Vagina (tissue), 2 donors: ENCODE measurements at places on chromosomes 2 and 18.

GRCh38 chr2:28355521-28356094 lies 37.0 kb upstream of the FOSL2 start:
- no peak for DNase-seq

DNA sequence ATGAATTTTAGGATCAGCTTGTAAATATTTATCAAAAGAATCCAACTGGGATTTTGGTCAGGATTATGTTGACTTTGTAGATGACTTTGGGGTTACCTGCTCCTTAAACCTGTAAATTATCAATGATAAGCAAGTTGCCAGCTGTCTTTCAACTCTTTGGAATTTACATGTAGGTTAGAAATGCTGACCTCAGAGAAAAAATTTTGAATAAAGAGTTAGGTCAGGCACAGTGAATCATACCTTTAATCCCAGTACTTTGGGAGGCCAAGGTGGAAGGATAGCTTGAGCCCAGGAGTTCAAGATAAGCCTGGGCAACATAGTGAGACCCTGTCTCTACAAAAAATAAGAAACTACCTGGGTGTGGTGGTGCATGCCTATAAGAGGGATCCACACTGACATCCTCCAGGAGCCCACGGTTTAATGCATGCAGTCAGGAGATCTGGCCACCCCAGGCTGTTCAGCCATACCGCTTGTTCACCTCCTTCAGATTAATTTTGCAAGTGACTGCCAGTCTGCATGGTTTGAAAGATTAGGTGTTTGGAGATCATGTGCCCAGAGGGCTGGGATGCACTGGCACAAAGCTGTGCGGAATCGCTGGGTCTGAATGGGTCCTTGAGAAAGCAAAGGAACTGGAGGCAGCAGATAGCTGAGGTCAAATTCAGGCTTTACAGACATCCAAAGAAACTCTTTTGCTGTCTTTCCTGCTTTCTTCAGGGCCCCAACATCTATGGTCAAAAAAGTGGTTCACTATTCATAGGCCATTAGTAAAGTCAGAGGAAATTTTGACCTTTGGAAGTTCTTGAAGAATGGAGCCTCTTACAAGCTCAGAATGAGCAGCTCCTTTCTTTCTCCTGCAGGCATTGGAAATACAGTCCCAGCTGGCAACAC lies 83.4 kb upstream of the TXNDC2 start:
- DNase-seq, result no peak

DNA sequence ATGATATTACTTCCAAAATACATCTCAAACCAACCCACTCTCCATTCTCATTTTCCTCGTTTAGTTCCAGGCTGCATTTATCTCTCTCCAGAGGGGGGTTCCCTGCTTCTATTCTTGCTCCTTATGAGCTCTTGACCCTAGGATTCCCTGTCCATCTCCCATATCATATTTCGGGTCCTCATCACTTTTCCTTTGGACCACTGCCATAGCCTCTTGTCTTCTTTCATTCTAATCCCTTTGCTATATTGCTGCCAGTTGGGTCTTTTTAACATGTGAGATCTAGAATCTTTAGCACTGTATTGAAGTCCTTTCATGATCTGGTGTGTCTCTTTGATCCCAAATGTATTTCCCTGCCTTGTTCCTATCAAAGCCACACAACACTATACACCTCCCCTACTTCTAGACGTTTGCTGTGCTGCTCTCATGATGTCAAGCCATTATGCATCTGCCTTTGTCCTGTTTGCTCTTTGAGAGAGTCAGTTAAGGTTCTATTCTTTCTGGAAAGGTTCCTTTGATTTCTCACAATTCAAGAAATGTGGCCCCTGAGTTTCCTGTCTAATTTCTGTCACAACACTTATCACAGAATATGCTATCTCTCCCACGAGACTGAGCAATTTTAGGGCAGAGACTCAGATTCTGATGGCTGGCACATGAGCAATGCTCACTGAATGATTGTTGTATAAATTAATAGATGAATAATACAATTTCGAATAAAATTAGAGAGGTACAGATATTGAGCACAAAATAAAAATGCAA lies 43.2 kb upstream of the SESTD1 start:
- no peak for DNase-seq

DNA sequence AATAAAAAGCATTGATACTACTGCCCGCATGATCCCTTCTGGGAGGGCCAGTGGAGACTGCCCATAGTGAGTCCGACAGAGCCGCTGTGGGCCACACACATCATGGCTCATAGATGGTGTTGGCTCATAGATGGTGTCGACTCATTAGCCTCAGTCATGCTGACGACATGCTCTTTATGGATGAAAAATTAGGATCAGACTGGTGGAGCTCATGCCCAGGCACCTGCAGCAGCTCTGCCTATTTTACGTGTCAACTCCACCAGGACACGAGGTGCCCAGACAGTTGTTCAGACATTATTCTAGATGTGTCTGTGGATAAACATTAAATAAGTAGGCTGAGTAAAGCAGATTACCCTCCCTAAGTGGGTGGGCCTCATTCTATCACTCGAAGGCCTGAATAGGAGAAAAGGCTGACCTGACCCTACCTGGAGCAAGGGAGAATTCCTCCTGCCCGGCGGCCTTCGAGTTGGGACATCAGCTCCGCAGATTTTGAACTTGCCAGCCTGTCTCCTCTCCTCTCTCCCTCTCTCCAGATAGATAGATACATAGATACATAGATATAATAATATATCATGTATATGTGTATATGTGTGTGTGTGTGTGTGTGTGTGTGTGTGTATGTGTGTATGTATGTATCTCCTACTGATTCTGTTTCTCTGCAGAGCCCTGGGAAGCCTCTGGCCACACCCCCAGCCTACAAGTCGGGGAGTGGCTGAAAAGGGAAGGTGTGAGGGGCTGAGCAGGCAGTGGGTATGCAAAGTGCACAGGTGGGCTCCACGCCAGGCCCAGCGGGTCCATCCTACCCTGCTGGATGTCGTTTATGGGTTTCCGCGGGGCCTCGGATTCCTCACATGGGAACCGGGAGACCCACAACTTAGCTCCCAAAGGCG lies 13.6 kb upstream of the TEX51 start:
- DNase-seq, result peak; percentile 72

GRCh38 chr2:226478109-226478809 lies 321.4 kb downstream of the IRS1 start:
- DNase-seq, result no peak

DNA sequence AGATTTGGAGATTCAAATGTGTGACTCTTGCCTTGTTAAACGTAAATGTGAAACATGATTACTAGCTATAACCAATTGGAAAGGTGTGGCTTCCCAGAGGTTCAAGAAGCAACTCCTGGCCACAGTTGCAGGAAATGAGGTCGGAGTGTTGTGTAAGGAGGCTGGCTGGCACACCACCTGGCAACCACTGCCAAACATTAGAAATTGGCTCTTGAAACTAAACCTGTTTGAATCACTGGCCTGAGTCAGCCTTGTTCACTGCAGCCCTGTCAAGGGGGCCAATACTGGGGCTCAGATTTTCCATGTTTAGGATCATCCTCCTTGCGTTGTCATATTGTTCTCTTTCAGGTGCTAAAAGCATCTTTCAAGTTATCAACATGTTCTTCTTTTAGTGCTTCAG lies 206.3 kb downstream of the ARL6IP6 start:
- no peak for DNase-seq

GRCh38 chr18:36628435-36629137 lies 200.2 kb downstream of the TPGS2 start:
- peak; percentile 56 for DNase-seq

DNA sequence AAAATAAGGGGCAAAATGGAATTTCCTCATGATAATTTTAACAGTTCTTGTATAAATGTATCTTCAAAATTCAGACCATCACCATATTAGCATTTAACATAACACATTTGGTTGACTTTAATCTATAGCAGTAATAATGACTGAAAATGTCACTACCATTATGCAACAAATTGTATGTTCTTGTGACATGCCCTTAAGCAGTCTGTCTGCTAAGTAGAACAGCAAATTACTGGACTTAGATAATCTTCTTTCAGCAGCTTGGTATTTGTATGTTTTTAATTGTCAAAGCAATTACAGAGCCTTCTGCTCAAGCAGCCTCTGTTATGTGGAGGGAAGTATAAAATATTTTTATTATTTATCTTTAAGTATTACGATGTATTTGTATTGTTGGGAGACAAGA lies 214.3 kb upstream of the NXPH2 start:
- DNase-seq, result no peak

DNA sequence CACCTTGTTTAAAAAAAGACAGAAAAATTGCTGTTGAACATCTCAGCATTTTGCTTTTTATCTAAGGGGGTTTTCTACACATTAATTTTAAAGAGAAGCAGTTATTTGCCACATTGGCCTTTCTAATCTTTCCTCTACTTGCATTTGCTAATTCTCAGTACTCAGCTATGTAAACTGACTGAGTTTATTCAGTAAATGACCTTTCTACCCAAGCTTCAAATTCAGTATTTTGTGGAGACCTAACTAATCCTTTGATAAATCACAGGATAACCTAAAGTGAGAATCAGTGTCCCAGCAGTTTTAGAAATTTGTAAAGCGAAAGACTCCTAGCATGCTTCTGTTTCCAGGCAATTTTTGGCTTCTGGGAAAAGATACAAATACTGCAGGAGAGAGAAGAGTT lies 288.4 kb downstream of the ASXL3 start:
- no peak for DNase-seq

GRCh38 chr2:176447616-176448015 lies 178.4 kb downstream of the MTX2 start:
- DNase-seq, result no peak

- no peak for DNase-seq
These were observed 68.8 kb upstream of the LYPD6B start for GRCh38 chr2:148969659-148970061.

DNA sequence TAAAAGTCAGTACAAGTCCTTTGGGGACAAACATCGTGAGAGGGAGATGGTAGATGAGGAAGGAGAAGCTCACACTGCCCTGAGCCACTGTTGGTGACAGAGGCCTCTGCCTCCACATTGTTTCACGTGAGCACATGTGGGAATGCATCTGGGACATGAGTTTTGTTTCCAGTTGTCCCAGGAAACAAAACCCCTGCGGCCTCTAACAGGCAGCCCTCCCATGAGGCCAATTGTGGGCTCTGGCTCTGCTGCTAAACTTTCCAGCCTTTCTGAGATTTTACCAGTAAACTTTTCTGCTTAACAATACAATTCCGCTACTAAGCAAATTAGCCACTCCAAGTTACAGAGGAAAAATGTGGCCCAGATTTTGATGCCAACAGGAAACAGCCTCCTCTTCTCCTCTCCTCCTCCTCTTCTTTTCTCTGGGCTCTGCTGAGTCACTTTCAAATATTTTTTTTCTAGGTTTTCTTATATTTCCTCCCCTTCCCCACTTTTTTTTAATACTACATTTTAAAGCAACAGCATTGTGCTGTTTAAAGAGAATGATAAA lies 23.4 kb upstream of the LRRC30 start:
- no peak for DNase-seq

DNA sequence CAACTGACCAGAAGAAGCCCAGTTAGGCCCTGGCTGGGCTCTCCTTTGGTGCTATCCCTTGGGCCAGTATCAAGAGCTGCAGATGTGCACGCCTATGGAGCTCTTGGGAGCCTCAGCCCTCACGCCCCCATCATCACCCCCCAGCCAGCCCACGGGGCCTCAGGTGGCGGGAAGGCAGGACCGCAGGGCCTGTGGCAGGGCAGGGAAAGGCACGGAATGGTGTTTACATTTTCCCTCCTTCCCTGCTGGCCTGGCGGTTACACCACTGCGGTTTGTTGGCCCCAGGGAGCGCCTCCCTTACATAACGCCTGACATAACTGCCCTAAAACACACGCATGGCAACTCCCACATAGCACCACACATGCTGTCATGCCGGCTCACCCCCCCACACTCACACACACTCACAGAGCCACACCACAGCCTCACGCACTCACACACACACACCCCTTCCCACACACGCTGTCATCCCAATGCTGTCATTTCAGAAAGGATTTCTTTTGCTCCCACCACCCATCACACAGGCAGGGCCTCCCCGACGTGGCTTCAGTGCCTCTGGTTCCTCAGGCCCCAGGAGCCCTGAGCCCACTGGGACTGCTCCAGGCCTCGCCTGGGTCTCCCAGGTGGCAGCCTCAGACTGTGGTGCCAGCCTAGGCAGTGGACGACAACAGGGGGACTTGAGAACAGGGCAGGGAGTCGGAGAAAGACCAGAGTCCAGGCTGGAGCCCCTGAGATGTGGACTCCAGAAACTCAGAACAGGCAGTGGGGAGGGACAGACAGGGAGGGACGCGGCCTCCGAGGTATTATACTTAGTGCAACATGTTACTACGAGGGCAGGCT lies 15.7 kb downstream of the ZFP36L2 start:
- DNase-seq, result no peak

GRCh38 chr2:142880279-142880678 lies 2.8 kb downstream of the KYNU start:
- DNase-seq, result no peak

- no peak for DNase-seq
These were observed 16.9 kb upstream of the SULT1C2 start for GRCh38 chr2:108271691-108272253.

GRCh38 chr2:219215871-219216534 lies 2.8 kb downstream of the ABCB6 start:
- DNase-seq, result no peak

DNA sequence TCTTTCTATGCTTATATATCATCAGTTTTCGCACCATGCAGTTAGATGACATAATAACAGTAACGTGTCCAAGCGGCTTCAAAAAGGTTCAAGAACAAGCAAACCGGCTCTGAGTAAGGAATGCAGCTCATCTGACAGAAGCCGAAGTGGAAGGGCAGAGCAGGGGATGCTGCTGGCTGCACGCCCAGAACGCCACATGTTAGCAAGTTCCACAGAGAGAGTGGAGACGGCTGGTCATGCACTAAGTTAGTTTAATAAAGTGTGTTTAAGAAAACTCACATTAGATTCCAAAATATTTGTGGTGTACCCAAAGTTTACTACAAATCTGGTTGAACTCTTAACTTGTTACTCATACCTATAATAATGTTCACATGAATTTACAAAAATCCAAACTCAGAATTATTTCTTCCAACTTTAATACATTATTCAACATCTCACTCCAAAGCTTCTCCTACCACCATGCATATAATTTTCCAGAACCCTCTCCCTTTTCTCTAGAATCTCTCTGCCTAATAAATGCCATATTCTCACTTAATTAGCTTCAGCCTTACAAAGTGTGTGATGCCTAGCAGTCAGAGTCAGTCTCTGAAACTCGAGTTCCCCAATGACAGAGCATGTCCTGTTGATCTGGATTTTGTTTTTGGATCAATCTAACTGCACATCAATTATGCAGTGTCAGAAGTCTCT lies 170.0 kb downstream of the DNAH7 start:
- DNase-seq, result no peak

DNA sequence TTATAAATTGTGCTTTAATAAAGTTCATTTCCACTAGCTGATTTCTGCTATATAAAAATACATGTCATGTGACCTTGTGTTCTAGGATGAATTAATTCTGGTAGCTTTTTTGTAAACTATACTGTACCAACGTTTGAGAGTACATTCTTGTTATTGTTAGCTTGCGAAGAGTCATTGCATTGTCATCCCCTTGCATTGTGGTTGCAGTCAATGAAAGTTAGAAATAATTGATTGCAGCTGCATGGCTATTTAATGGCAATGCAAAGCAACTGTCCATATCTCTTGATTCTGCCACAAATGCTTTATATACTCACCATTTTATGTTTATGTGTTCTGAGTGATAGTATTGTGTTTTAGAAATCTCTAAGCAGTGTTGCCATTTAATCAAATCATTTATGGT lies 91.6 kb downstream of the ZNF407 start:
- DNase-seq, result no peak

- no peak for DNase-seq
These were observed 41.8 kb downstream of the CPS1 start for GRCh38 chr2:210598219-210598618.

- no peak for DNase-seq
These were observed 19.1 kb upstream of the RAB11FIP5 start for GRCh38 chr2:73131807-73132206.
